Esophagus mucosa (tissue), 1 donor: ENCODE measurements at places on chromosomes 1 and 21. TPM values are rescaled to one million over a fixed set of nuclear protein-coding genes. Genes with fewer than 3 reads are reported as not detected.

CCDC181 gene
- not detected for total RNA-seq

- no peak for ATAC-seq
These were observed 66.8 kb downstream of the CDC14A start for GRCh38 chr1:100419072-100419471.

GPR157 gene
- total RNA-seq: 45.3 TPM

DNA sequence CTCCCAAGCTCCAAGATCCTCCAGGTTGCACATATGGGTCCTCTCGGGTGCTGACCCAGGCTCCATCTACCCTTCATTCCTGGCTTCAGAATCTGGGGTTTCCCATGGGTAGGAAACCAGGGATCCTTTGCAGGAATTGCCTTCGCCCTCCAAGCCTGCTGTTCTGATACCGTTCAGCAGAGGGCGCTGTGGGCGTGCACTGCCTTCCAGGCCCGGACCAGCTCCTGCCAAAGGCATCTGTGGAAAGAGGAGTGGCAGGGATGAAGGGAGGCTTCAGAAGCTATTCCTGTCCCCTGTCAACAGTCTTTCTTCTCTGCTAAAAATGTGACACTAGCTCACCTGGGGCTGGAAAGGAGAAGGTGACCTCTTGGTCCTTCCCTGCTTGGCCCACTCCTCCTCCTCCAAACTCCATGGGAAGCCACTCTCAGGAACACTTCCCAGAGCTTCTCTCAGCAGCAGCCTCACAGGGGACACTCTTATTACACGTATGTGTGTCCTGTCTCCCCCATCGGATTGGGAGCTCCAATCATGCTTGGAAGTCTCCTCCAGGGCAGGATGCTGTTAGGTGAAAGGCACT lies 71.2 kb downstream of the VWA5B1 start:
- peak; percentile 49 for ATAC-seq

DNA sequence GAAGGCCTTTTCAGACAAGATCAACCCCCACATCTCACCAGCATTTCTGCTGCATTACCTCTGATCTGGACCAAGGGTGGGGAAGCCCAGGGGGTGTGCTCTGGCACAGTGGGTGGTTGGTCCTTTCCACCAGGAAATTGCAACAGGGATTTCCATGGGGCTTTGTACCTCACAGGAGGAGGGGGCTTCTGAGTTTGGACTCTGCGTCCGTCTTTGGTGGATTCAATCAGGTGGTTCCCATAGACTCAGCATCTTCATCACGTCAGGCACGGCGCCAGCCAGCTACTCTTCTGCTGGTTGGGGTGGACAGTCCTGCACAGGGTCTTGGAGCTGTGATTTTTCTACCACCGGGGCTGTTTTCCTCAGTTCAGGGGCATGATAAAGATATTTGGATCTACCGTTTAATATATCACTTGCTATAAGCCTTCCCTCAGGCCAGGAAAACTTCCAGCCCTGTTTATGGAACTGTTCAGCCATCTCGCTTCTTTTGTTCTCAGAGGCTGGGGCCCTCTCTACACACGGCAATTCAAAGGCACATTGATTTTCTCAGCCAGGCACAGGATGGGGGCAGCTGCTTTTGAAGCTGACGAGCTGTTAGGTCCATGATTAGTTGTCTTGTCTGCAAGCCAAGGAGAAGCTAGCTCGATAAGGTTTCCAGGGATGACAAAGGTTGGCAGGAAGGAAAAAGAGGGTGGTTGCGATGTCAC lies 467.3 kb downstream of the CAMTA1 start:
- no peak for ATAC-seq

DNA sequence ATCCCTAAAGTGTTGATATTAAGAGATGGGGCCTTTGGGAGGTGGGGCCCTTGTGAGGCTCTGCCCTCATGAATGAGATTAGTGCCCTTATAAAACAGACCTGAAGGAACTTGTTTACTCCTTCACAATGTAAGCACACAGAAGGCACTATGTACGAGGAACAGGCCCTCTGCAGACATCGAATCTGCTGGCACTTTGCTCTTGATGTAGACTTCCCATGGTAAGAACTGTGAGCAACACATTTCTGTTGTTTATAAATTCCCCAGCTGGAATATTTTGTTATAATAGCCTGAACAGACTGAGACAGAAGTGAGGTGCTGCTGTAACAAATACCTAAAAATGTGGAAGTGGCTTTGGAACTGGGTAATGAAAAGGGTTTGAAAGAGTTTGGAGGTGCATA lies 193.2 kb downstream of the TGFB2 start:
- no peak for ATAC-seq

- ATAC-seq: no peak
These were observed 72.0 kb downstream of the ST6GALNAC5 start for GRCh38 chr1:76939050-76939816.

- ATAC-seq: no peak
These were observed 20.7 kb upstream of the FASLG start for GRCh38 chr1:172638249-172638648.

FAM110D gene
- 0.68 TPM for total RNA-seq

DNA sequence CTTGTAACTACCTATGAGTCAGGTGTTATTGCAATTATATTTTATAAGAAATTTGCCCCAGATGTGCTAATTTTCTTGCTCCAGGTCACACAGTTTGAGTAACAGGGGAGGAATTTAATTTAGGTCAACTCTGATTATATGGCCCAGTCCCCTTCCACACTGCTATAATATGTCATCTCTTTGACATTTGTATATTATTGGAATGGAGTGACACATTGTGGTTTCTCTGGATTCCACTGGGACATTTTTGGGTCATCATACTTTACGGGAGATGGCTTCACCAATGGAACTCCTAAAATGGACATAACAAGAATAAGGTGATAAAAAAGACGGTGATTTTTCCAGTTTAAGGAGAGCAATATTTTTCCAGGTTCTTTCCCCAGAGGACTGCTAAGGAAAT lies 191.2 kb downstream of the DISC1 start:
- no peak for ATAC-seq

DNA sequence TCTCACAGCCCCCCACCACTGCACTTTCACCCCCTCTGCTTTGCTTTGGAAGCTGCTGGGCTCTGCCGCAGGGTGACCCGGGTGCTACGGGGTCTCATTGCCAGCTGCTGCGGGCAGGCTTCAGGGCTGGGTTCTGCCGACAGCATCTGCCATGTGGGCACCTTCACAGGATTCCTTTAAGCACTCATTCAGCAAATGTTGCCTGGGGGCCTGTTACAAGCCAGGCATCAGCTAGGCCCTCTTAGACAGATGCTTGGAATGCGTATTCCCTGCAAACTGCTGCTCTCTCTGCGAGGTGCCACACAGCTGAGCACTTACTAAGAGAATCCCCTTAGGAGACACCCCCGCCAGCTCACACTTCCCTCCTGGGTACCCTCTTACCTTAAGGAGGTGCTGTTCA lies 29.2 kb downstream of the COL16A1 start:
- ATAC-seq: no peak

GRCh38 chr1:19160831-19161230 lies 49.2 kb downstream of the UBR4 start:
- ATAC-seq: no peak

DNA sequence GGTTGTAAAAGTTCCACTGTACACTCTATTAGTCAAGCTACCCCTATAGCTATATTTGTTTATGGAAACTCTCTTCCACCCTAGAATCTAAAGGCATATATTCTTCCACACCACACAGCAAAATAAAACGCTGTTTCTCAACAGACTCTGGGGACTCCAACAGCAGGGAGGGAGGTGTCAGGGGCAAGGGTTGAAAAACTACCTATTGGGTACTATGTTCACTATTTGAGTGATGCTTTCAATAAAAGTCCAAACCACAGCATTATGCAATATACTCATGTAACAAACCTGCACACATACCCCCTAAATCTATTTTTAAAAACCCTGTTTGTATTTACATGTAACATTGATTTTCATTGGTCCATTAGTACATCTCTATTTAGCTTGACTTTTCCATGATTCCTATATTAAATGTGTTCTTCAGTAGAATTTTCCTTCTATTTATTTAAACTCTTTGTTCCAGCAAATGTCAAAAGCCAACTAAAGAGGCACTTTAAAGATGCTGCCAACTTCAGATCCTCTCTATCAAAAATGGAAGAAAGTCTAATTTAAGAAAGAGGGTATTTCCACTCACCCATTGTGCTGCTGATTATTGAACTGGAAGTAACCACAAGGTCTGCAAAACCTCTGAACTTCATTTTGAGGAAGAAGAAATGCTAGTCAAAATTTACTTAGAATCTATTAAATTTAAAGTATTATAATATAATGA lies 26.2 kb downstream of the RGS7 start:
- ATAC-seq: no peak

- no peak for ATAC-seq
These were observed 3.6 kb downstream of the KIAA0040 start for GRCh38 chr1:175188936-175189335.

- ATAC-seq: no peak
These were observed 46.1 kb downstream of the PLEKHA6 start for GRCh38 chr1:204313675-204314074.

- no peak for ATAC-seq
These were observed 40.7 kb downstream of the RPS6KA1 start for GRCh38 chr1:26570287-26570686.

- ATAC-seq: peak; percentile 82
These were observed at the start of gene PCSK9 for GRCh38 chr1:55039342-55040082. TSS of gene PCSK9 (plus strand) at chr1:55039548. CDS start at chr1:55039838, 290 bp downstream.

GRCh38 chr1:109722908-109723691 lies 11.0 kb downstream of the GSTM5 start:
- no peak for ATAC-seq

- peak; percentile 67 for ATAC-seq
These were observed 5.0 kb downstream of the NGF start for GRCh38 chr1:115332813-115333608.

GRCh38 chr1:59990470-59990869 lies 63.9 kb upstream of the CYP2J2 start:
- no peak for ATAC-seq

DNA sequence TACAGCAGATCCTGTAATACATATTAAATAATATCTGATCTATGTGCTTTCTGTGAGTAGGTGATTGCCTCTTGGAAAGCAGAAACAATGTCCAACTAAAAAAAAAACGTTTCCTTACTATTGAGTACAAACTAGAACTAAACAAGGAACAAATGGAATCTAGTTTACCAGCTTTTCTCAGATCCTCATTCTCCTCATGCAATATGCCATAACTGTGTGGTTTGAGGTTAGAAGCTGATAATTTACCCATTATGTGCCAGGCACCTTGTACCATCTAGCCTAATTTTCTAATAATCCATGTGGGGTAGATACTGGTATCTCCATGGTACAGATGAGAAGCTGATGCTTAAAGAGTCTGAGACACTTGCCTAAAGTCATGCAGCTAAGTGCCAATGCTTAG lies 154.7 kb downstream of the PTGER3 start:
- ATAC-seq: no peak

GRCh38 chr1:43447891-43448708 lies 5.6 kb downstream of the HYI start:
- no peak for ATAC-seq

DNA sequence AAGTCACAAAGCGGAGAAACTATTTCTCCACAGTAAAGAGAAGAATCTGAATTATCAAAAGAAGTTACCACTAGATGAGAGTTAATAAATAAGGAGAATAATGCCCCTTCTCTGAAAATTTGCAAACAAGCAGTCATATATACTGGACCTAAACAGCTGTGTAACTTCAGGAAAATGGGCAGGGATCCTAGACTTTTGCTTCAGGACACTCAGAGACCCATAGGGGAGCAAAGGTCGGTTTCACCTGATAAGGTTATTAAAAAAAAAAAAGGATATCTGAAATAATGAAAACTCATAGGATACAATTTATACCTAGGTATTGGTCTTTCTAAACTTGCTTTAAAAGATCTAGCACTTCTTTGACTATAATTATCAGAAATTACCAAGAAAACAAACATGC lies 191.4 kb downstream of the KCNH1 start:
- ATAC-seq: no peak

COL8A2 gene
- 2.7 TPM for total RNA-seq

DNA sequence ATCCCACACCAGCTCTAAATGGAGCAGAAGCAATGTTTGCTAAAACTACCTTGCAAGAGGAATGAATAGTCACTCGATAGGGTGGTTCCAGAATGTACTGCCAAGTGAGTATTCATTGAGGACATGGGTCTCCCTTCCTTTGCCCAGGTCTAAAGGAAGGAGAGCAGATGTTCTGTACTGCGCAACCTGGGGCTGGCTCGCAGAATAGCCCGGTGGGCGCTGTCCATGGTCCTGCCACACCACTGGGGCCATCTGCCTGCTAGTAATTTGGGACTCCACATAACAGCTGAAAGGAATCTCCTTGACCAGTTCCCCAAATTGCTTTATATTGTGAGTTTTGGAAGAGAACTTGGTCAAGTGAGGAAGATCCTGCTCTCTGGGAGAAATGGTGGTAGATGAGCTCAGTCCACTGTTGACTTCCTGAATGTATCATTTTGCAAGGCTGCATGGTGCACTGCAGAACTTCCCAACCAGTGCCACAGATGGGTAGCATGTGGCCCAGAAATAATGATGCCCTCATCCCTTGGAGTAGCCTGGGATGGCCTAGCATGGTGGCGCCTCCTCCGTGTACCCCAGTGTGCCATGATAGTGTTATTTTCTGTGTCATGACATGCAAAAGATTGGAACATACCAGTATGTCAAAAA lies 5.7 kb downstream of the SLC6A17 start:
- peak; percentile 71 for ATAC-seq

- no peak for ATAC-seq
These were observed 8.4 kb downstream of the SLC35E2B start for GRCh38 chr1:1684031-1684681.

DNA sequence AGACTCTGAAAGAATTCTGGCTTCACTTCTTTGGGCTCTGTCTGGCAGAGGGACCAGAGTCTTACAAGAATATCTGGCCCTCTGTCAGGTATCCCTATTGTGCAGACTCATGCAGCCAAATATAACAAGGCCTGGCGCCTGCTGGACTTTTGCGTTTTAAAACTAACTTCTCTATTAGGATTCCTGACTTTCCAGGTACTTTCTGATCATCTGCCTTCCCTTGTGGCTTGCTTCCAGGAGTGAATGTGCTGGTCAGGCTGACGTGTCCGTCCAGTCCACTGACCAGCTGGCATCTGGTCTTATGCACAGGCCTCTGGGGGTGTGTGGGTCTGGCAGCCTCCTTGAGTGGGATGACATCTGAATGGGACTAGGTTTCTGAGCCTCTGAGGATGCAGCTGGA lies 8.6 kb upstream of the RAB29 start:
- ATAC-seq: no peak
